ENCODE measurements at places on chromosomes 3 and 15.

DNA sequence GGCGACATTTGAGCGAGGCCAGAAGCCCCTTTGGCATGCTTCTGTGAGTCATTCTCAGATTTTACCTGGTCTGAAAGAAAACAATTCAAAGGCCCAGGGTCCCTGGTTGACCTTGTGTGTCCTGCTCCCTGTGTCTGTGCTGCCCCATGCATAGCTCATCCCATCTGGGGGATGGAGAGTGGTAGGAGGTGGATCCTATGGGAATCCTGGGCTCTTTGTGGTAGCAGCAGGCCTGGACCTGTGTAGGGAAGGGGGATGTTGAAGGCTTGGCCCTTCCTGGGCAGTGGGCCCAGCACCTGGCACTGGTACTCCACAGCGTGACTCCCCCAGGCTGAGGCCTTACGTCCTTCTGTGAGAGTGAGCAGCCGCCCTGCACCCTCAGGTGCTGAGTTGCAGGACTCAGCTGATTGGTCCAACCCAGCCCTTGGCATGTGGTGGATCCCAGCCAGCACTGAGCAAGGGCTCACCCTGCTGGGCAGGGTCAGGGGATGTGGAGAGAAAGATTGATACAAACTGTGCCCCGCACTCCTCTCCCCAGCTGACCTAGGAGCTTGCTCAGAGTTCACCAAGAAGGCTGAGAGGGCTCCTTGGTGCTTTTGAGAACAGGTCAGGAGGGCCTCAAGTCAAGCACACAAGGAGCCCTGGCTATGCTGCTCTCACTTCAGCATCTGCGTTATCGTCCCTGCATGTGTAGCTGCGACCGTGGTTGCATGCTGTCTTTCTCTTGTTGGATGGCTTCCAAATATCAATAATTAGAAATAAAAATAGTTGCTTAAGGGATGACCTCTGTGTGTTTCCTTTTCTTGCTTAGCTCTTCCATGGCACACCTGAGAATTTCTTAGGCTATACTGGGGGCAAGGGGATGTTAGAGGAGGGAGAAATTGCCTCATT is 21.4 kb upstream of the JMJD7 start:
- no peak for DNase-seq

- peak; percentile 11 for DNase-seq
Measured at GRCh38 chr15:25852661-25853524, 10.2 kb downstream of the ATP10A start.

- no peak for DNase-seq
Measured at GRCh38 chr3:177753451-177754155, 556.3 kb upstream of the TBL1XR1 start.

GRCh38 chr3:127970966-127971592 is 56.0 kb downstream of the KBTBD12 start:
- peak; percentile 56 for DNase-seq

DNA sequence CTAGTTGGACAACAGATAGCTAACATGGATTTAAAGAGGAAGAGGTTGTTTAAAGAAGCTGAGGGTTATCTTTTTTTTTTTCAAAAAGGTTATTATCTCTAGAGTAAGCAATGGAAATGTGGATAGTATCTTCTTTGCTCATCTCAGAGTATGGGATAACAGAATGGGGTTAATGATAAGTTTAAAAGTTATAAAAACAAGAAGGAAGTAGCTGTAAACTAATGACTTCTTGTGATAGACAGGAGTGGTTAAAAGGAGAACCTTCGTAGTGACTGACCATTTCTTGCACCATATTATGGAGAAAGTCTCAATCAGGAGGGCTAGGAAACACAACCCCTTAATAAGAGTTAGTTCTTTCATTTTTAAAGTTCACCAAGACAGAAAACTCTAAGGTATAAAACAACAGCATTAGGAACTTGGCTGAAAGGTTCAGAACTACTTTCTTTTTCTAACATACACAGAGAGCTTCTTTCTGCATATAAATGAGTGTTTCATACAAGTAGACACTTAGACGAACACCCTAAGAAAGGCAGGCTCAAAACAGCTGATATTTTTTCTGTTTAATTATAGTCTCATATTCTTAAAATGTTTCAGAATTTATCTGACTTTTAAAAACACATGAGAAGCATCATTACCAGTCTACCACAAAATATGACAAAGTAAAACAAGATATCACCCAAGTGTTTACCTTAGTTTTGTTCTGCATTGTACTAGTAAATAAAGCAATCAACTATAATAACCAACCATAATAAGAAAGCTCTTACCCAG is 140.0 kb downstream of the MEIS2 start:
- DNase-seq, result no peak

GRCh38 chr3:150327678-150328653 is 80.1 kb upstream of the TSC22D2 start:
- DNase-seq, result no peak

DNA sequence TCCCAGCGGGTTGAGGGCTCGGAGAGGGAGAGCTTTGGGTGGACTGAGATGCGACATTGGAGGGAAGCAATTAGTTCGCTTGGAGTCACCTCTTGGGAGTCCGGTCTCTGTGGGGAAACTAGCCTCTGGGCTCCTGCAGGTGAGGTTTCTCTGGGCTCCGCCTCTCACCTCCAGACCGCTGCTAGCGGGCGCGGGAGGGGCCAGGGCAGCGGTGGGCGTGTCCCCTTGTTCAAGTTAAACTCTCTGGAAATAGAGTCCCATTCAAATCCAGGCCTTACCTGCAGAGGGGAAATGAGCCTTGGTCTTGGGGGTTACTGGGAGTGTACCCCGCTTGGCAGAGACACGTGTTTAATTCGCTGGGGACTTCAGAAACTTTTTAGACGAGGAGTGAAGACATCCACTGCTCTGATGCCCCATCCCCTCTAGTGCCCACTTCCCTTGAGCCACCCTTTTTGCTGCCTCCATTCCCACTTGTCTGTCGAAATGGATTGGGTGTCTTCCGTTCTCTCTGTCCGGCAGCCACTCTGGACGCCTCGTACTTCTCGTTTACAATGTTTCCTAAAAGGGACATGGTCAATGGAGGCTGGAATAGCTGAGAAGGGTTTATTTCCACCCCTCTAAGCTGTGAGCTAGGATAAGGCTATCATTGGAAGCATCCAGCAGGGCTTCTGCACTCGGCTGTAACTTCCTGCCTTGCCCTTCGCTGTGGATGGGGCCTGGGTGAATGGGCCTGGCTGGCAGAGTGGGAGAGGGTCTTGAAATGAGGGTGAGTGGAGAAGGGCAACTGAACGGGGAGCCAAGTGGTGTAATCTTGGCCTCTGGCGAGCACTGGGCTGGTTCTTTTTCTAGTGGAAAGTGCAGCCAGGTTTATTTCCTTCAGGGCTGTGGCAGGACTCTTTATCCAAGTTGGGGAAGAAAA is 1.1 kb downstream of the MITF start:
- DNase-seq, result peak; percentile 61

DNA sequence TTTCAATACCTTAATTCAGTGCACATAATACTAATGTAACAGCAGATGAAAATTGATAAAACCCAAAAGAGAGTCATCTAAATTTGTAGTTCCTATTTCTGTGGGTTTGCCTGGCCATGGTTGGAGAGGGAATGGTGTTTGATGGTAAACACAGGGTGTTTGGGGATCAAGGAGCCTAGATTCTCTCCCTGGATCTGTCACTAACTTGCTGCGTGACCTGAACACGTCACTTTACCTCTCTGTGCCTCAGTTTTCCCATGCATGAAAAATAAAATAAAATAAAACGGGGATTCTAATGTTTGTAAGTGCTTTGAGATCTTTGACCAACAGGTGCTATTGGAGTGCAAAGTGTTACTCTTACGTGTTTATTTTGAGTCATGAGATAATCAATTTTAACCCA is 49.8 kb downstream of the GHSR start:
- no peak for DNase-seq

- DNase-seq, result no peak
Measured at GRCh38 chr3:126550488-126551051, 8.2 kb downstream of the C3orf22 start.

All from inflammatory macrophage (primary cell).